Head of caudate nucleus (tissue), 42 donors: ENCODE measurements at places on chromosomes 13 and 19.

- peak; percentile 74 for DNase-seq
These were observed 1.3 kb upstream of the LRCH1 start for GRCh38 chr13:46551410-46552302.

DNA sequence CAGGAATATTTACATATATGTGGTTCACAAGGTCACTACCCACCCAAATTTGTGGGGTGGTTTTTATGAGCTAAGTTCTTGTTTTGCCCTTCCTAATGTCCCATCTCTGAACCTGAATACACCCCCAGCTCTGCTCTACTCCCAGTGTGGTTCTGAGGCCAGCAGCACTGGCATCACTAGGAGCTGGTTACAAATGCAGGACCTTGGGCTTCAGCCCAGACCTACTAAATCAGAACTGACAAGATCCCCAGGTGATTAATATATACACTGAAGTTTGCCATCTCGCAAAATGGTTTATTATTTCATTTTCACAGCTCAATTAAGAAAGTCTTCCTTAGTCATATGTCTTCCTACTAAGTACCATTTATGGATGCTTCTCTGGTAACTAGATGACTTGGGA, 67.9 kb downstream of the FOXO1 start:
- no peak for DNase-seq

DNA sequence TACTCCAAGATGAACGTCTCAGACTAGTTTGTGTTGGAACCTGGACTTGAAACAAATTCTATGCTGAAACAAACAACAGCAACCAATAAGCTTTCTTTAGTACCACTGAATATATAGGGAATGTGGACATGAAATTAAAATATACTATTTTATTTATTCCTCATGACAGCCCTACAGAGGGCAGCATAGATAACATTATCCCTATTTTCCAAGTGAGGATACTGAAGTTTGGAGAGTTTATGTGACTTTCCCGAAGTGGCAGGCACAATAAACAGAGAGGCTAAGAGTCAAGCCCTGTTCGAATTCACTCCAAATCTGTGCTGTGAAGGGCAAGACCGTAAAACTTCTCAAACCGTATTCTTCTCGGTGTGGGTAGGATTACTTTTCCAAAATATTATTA, 509.9 kb upstream of the GPC6 start:
- DNase-seq: no peak

DNA sequence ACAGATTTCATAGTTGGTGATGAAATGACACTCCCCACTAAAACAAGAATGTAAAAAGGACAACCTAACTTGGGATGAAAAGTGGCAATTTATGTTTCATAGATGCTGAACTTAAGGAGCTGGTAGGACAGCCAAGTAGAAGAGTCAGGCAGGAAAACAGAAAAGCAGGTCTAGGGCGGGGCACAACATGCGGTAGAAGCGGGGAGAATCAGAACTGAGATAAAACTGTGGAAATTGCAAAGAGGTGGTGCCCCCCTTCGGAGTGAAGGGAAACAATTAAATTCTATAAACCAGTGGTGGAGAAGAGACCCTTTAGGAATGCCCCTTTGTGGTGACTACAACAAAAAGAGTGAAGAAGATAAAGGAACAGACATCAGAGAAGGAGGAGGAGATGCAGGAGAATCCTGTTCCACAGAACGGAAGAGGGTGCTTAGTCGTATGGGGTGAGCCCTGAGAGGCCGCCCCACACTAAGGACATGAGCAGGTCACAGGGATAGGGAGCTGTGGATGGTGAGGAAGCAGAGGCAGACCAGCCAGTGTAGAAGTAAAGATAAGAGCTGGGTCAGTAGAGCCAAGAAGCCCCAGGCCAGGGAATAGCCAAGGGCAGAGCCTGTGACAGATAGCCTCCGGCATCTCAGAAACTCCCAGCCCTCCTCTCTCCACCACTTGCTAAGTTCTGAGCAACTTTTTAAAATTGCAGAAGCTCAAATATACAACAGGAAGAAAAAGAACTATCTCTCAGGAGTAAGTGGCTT, 100.3 kb upstream of the DOCK9 start:
- no peak for DNase-seq

DNA sequence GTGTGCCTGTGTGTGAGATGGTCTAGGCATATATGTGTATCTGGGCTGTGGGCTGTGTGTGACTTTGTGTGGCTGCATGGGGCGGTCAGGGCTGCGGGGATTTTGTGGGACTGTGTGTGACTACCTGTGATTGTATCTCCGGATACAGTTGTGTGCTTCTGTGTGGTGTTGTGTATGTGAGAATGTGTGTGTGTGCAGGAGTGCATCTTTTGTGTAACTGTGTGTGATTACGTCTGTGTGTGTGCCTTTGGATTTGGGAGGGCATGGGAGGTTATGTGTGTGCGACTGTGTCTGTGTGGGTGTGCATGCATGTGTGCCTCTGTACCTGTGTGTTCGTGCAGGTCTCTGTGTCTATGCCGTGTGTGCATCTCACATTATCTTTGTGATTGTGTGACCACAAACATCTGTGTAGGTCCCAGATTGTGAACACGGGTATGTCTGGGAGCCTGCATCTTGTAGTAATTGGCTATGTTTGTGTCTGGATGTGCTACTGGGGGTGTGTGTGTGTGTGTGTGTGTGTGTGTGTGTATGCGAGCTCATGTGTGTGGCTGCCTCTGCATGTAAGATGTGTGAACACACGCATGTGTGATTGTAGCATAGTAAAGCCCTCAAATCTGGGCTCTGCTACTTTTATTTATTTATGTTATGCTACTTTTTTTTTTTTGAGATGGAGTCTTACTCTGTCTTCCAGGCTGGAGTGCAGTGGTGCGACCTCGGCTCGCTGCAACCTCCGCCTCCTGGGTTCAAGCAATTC, 7.6 kb downstream of the EHD2 start:
- DNase-seq: no peak

DNA sequence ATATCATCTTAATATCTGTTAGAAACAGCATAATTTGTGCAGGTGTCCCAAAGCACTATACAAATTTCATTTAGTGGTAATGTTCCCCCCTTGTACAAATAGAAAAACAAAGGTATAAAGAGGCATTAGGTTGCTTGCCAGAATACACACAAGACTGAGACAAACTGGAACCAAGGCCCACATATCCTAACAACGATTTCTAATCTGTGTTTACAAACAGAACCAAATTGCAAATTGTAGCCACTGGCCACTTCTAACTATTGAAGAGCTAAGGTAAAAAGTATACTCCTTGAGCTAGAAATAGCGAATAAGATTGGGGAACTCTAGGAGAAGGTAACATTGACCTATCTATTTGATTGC, 526.1 kb downstream of the KLF12 start:
- DNase-seq: no peak

DNA sequence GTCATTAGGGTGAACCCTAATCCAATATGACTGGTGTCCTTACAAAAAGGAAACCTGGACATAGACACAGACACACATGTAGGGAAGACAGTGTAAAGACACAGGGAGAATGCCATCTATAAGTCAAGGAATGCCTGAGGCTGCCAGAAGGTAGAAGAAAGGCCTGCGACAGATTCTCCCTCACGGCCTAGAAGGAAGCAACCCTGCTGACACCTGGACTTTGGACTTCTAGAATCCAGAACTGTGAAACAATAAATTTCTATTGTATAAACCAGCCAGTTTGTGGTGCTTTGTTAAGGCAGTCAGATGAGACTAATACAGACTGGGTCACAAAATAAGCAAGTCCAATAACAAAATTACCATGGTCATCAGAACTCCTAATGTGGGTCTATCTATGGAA, 120.4 kb downstream of the ENOX1 start:
- no peak for DNase-seq

DNA sequence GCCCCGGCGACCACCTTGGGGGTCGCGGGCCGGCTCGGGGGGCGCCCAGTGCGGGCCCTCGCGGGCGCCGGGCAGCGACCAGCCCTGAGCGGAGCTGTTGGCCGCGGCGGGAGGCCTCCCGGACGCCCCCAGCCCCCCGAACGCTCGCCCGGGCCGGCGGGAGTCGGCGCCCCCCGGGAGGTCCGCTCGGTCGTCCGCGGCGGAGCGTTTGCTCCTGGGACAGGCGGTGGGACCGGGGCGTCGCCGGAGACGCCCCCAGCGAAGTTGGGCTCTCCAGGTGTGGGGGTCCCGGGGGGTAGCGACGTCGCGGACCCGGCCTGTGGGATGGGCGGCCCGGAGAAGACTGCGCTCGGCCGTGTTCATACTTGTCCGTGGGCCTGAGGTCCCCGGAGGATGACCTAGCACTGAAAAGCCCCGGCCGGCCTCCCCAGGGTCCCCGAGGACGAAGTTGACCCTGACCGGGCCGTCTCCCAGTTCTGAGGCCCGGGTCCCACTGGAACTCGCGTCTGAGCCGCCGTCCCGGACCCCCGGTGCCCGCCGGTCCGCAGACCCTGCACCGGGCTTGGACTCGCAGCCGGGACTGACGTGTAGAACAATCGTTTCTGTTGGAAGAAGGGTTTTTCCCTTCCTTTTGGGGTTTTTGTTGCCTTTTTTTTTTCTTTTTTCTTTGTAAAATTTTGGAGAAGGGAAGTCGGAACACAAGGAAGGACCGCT, 729 bp downstream of the STK11 start:
- DNase-seq: no peak
